ENCODE measurements at places on chromosomes 2 and 18. TPM values are rescaled to one million over a fixed set of nuclear protein-coding genes. Genes with fewer than 3 reads are reported as not detected.

Gene MC5R
- polyA plus RNA-seq = 3.1 TPM

GRCh38 chr2:165627470-165627869 lies 158.0 kb downstream of the CSRNP3 start:
- DNase-seq = no peak

DNA sequence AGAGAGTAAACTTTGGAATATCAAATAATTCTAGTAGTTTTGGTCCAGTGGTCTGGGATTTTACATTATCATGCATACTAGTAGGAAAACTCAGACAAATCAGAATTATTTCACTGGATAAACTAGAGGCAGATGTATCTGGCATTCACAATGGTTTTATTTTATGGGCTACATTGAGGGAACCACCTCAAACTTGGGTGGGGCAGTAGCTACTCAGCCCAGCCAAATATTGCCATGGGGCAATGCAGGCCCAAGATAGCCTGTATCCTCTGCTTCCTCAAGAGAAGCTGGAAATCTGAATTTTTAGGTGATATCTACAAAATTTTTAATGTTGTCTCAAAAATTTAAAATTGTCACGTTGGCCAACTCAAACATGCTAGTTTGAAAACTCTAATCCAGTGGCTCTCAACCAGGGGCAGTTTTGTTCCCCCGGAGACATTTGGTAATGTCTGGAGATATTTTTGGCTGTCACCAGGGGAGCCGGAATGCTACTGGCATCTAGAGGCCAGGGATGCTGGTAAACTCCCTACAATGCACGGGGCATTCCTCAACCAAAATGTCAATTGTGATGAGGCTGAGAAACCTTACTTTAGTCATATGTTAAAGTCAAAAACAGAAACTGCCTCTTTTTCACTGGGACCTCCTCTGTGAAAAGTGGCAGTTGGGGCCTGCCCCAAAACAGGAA lies 172.8 kb upstream of the SPRED2 start:
- no peak for DNase-seq

GRCh38 chr18:27017901-27018500 lies 152.5 kb upstream of the AQP4 start:
- no peak for DNase-seq

DNA sequence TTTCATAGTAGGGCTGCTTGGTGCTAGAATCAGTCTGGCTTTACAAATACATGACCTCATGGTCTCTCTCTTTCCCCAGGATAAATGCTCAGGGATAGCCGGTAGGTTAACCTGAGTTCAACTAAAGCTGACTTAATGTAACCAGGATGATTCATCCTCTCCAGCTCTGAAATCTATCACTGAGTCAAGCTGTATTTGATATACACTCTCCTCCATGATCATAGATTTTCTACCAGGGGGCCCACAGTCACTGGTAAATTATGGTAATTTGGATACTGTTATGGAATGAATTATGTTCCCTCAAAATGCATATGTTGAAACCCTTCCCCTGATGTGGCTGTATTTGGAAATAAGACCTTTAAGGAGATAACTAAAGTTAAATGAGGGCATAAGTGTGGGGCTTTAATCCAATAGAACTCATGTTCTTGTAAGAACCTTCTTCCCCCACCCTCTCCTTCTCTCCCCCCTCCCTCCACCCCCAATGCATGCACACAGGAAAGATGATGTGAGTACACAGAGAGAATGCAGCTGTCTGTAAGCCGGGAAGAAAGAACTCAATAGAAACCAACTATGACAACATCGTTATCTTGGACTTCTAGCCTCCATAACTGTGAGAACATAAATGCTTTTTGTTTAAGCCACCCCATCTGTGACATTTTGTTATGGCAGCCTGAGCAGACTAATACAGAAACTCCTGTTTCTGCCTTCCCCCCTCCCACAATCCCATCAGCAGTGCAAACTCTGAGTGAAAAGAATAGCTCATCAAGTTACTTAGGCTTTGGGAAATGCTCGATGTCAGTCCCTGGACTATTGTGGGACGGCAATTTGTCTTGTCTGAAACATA lies 134.9 kb upstream of the KYNU start:
- no peak for DNase-seq

Gene IL37
- polyA plus RNA-seq = not detected

Gene GREB1L
- polyA plus RNA-seq = 10.6 TPM

DNA sequence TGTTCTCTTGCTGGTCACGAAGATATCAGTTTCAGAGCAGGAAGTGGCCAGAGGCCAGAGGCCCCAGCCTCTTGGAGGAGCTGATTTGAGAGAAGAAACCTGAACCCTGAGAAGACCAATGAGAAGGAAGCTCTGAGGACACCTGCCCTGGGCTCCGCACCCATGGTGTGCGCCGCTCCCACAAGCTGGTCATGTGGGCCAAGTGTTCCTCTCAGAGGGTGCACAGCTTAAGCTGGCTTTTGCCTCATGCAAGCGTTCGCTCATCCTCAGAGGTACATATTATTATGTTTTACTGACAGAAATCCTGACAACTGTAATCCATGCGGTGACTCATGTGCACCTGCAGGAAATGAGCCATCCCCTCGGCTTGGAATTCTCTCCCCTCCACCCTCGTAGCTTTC lies 316.1 kb upstream of the MYT1L start:
- DNase-seq = no peak

DNA sequence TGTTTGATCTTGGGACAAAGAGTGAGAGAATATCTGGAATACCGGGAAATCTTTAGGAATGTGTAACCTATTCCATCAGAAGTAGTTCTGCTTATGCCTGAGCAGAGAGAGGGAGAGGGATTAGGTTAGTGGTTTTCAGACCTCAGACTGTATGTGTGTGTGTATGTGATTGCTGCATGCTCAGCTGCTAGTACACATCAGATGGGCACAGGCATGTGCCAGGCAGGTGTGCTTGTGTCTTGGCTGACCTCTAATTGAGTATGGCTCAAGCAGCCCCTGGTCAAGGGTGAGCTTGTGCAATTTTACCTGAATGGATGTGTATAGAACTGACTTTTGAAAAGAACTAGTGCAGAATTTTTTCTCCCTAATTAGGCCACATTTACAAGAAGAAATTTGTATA lies 91.2 kb downstream of the INSIG2 start:
- no peak for DNase-seq

DNA sequence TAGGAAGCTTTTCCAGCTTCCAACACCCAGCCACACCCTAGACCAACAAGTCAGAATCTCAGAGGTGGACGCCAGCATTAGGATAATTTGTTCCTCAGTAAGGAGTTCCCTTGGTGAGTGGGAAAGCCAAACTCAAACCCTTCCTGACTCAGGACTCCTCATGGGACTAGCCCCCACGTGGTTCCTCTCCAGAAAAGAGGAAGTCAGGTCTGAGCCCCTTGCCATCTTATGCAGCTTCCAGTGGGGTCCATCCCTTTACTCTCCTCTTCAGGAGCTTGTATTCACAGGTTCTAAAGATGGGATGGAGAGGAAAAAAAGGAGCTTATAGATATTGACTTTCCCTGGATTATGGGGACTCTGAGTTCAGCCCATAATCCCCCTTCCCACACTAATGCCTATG lies 14.8 kb upstream of the NOTO start:
- no peak for DNase-seq

GRCh38 chr2:160111951-160112798 lies 49.8 kb upstream of the PLA2R1 start:
- no peak for DNase-seq

DNA sequence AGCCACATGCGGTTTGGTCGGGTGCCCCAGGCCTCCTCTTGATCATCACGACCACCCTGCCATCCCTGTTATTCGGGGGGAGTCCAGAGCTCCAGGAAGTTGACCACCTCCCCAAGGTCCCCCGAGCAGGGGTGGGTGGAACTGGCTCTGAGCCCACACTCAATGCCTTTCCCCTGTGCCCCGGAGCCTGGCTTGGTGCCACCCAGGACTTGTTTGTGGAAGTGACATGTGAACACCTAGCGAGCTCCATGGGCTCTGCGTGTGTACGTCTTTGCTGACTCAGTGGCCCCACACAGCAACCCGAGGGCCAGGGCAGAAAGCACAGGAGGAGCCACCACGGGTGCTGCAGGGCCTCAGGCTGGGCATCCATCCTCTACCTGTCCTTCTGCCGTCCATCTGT lies 32.5 kb downstream of the ODC1 start:
- DNase-seq = no peak

DNA sequence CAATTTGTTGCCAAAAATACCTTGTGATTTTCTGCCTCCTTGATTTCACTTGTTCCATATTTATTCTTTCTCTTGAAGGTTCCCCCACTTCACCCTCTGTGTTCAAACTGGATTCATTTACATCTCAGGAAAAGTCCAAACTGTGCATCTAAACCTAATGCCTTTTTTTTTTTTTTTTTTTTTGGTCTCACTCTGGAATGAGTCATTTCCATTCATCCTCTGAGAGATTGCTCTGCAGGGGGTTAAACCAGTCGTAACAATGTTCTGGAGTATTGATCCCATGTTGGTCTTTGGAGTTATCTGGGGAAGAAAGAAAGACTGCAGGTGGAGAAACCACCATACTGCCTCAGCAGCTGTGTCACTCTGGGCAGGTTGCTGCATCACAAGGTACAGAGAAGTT lies 119.7 kb downstream of the TACR1 start:
- DNase-seq = no peak

Gene SULT1C2
- polyA plus RNA-seq = 1.3 TPM

Gene ICA1L
- polyA plus RNA-seq = 13.5 TPM

DNA sequence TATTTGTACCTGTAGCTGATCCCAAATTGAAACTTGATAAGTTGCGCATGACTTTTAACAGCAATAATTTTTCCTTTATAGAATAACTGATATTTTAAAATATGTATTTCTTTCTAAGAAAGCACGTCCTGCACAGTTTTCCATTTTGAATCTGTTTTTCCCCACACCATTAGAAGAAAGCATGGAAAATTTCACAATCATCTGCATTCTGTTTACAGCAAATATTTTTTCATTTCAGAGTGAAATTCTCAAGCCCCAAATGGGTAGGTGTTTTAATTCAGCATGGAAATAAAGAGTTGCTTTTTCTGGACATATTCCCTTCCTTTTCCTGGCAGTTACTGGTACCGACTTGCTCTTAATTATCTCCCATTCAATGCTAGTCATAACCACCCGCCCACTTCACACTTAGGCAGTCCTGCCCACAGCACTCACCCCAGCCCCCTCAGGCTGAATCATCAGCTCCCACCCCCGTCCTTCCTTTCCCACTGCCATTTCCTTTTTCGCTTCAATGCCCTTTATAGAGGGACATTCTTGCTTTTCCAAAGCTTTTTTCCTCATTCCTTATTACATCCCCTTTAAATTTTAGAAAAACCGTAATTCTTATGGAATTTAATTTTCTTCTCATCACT lies 89.2 kb upstream of the GLS start:
- no peak for DNase-seq

- DNase-seq = no peak
Observed at GRCh38 chr2:65466551-65466950, 34.2 kb upstream of the SPRED2 start.

- no peak for DNase-seq
Observed at GRCh38 chr18:69400976-69401225, 213 bp downstream of the DOK6 start.

DNA sequence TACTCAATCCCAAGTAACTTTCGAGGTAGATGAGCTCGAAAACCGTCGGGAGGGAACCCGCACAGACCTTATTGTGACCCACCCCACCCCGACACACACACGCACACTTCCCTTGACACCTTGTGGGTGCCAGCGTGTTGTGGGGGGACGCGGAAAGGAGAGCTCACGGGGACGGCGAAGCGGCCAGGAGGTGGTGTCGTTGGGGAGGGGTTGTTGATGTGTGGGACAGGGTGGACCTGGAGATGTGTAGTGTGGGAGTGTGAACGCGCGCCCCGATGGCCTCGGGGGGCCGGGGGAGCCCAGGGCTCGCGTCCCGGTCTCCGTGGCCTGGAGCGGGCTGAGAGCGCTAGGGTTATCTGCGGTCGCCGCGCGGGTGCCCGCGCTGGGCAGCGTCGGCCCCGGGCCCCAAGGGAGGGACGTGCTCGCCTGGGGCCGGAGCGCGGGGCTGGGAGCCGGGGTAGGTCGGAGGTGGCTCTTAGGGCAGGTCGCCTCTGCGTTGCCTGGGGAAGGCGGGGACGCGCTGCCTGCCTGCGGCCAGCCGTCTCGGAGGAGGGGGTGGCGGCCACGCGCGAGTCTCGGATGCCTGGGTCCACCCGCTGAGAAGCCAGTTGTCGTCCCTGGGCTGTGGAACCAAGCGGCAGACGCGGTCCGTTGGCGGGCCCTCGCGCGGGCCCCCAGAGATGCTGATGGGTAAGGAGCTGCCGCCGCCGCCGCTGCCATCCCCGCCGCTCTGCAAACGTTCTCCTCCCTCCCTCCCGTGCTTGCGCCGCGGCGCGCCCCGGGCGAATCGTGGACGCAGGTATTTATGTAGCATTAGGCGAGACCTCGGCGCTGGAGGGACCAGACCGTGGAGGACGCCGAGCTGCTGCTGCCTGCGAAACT lies 1.6 kb downstream of the KLHL29 start:
- DNase-seq = no peak

Gene MOB1A
- 41.5 TPM for polyA plus RNA-seq

Gene COQ10B
- 10.3 TPM for polyA plus RNA-seq

Gene CYTIP
- 0.62 TPM for polyA plus RNA-seq

Gene KRTCAP3
- polyA plus RNA-seq = 1.8 TPM

Gene CRYGC
- polyA plus RNA-seq = not detected

Gene CD302
- polyA plus RNA-seq = 13.5 TPM

DNA sequence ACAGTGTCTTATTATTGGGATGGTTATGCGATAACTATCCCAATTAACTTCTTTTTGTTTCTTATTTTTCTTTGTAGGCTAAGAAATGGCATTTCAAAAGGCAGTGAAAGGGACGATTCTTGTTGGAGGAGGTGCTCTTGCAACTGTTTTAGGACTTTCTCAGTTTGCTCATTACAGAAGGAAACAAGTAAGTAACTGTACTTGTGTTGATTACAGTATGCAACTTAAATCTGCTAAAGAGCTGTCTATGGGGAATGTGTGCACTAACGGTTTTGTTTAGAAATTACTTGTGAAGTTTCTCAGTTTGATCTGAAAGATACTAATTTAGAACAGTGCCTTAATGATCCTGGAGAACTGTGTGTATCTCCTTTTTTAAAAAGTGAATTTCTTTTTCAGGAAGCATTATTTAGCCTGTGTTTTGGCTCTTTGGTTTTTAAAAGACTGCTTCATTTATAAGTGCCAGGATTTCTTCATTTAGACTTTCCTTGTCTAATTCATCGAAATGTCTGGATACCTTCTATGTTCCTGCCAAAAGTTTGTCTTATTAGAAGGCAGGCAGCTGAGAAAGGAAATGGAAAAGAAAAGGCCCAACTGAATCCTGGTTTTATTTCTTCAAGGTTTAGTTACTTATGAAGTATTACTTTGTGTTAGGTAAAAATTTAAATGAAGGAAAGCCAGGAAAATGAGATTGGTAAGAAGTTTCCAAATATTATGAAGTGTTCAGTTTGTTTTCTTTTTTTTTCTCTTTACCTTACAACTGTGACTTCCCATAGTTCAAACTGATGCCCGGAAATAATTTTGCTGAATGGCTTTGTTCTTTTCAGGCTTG lies 40.1 kb downstream of the GPD2 start:
- DNase-seq = no peak

- DNase-seq = no peak
Observed at GRCh38 chr2:213042262-213042661, 109.2 kb downstream of the IKZF2 start.

DNA sequence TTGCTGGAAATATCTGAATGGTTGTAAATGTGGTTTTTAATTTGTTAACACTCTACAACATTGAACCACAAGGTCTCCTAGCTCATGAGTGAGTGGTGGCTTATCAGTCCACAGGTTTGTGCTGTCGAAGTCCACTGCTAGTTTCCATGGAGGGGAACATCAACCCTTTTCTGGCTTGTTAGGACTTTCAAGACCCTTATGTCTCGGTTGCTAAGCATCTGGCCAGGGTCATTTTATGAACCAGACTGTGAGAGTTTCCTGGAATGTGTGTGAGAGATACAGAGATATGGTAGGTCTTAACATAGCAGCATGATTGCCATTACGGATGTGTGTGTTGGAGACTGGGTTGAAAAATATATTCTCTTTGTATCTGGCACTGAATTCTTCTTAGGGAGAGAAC lies 36.9 kb downstream of the KCNE4 start:
- no peak for DNase-seq

Gene SNED1
- 3.6 TPM for polyA plus RNA-seq
